ENCODE measurements at places on chromosomes 2 and 18.

DNA sequence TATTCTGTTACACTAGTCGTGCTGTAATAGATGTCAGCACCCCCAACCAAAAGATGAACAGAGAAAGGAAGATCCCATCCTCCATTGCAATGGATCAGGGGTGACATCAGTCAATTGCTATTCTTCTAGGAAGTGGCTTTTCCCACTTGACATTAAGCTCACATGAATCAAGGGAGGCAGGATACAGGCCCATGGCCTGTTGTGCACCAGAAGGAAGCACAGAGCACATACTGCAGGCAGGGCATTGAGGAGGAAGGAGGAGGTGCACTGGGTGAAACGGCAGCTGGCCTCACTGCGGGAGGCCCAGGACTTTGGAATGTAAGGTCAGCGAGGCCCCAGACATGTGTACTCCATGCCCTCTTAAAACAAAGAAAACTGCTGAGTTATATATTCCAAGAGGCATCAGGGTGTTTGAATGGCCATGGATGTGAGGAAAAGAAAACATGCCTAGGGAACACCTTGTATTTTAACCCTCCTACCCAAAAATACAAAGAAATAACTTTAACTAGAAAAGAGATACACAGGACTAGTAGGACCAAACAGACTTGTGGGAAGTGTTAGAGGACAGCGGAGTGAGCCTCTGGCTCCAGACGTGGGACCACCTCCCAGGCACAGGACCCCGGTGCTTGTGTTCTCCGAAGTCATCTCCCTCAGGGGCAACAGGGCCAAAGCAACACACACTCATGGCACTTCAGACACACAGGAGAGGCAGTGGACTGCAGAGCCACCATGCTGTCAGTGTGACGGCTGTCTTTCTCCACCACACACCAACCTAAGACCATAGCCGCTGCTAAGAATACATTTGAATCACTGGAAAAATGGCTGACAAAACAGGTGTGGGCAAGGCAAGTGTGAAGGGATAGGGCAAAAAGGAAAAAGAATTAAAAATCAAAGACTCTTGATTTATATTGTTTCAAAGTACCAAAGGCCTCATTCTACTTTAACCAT, 51.4 kb upstream of the RIOK3 start:
- peak; percentile 48 for DNase-seq

DNA sequence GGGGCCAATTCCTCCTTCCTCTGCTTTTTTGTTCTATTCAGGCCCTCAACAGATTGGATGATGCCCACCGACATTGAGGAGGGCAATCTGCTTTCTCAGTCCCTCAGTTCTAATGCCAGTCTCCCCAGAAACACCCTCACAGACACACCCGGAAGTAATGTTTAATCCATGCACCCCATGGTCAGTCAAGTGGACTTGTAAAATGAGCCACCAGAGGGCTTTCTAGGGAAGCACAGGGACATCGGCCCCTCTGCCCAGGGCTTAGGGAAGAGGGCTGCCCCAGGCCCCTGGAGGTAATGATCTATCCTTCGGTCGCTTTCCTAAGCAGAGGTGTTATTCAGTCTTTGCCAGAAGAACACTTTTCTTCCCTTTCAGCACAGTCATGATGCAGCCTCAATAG, 107.4 kb downstream of the PDCL3 start:
- no peak for DNase-seq

DNA sequence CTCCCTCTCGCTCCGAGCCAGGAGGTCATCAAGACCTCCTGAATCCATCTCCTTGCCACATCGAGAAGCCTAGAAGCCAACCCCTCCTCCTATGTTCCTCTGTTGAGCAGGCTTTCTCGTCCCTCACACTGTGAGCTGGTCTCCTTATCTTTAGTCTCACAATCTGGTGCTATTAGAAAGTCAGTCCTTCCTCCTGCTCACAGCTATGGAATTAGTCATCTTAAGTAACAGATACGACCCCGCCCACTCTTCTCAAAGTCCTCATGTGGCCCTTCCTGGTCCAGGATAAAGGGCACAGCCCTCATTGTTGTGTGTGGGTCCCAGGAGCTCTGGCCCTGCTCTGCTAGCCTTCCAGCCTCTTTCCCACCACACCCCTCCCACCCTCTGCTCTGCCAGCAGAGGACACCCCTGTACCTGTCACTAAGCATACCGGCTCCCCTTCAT, 41.4 kb upstream of the TRIB2 start:
- DNase-seq = no peak

- DNase-seq = no peak
Measured at GRCh38 chr2:209933499-209934483, 68.6 kb upstream of the RPE start.

DNA sequence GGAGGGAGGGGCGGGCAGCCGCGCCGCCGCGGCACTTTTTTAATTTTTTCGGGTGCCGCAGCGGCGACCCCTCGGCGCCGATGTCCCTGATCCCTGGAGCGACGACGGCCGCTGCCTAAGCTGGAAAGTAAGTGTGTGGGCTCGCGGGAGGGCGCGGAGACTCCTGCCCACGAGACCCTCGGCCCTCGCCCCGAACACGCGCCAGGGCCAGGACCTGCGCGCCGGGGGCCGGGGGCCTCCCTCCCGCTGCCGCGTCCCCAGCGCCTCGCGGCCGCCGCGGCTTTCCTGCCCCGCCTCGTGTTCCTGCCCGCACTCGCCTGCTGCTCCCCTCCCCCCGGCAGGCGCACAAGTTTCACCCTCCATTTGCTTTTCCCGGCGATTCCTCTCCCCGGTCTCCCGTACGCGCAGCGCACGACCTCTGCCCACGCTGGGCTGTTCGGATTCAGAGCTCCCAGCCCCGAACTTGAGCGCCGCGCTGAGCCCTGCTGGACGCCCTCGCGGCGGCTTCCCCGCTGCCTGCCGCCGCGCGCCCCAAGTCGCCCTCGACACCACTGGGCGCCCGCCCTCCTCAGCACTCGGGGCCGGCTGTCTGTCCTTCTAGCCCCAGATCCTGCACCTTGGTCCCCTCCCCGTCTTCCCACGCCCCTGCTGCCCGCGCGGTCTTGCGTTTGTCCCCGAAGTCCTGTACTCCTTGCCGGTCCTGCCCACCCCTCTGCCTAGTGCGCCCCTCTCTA, 507 bp downstream of the PKP4 start:
- DNase-seq = peak; percentile 64

GRCh38 chr2:9149726-9150567, 56.7 kb upstream of the ASAP2 start:
- DNase-seq = no peak

DNA sequence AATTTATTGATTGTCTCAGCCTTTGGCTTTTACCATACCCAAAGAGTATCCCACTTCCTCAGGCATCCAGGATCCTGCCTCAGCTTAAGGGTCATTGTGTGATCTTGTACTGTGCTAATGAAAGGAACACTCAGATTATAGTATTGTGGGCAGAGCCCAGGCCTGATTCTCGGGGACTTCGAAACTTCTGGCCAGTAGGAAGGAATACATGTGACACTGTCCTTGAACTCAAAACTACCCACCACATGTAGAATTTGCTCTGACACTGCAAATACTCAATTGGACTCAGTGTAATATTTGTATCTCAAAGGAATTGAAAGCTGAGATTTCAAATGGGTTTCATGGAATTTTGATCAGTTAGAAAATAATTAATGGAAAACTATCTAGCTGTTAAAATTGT, 15.9 kb downstream of the DIS3L2 start:
- DNase-seq = no peak

DNA sequence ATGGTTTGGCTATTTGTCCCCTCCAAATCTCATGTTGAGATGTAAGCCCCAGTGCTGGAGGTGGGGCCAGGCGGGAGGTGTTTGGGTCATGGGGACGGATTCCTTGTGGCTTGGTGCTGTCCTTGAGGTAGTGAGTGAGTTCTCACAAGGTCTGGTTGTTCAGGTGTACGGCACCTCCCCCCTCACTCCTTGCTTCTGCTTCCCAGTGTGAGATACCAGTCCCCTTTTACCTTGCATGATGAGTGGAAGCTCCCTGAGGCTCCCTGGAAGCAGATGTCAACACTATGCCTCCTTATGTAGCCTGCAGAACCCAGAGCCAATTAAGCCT, 232.6 kb downstream of the LDLRAD4 start:
- no peak for DNase-seq

DNA sequence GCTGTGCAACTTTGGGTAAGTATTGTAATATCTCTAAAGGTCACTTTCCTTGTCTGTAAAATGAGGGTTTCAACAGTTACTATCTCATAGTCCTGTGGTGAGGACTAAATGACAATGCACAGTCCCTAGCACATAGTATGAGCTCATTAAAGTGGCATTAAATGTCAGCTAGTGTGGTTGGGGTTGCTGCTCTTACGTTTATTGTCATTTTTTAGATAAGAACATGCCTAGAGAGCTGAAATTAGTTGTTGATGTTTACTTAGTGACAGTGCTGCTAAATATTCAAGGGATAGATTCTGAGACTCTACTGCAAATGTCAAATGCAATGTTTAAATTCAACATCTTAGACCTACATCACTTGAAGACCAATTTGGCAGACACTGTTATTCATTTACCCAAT, 356.1 kb upstream of the ETAA1 start:
- no peak for DNase-seq

DNA sequence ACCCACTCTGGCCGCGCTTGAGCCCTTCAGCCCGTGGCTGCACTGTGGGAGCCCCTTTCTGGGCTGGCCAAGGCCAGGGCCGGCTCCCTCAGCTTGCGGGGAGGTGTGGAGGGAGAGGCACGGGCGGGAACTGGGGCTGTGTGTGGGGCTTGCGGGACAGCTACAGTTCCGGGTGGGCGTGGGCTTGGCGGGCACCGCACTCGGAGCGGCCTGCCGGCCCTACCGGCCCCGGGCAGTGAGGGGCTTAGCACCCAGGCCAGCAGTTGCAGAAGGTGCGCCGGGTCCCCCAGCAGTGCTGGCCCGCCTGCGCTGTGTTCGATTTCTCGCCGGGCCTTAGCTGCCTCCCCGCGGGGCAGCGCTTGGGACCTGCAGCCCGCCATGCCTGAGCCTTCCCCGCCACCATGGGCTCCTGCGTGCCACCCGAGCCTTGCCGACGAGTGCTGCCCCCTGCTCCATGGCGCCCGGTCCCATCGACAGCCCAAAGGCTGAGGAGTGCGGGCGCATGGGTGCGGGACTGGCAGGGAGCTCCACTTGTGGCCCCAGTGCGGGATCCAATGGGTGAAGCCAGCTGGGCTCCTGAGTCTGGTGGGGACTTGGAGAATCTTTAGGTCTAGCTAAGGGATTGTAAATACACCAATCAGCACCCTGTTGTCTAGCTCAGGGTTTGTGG, 173.7 kb upstream of the FIGN start:
- DNase-seq = no peak

DNA sequence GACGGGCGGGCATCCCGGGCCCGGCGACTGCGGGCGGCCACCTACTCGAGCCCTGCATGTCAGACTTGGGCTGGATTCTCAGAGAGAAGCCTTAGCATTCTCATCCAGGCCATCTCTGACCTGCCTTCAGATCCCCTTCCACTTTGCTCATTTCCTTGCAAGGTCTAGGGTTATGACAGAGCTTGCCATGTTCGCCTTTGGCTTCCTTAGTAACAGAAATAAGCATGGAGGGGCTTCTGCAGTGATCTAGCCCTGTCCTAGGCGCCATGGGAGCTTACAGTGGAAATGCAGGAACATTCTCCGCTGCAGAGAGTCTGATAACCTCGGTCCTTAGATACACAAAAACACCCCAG, 632 bp upstream of the ACVR1 start:
- no peak for DNase-seq

GRCh38 chr2:150548527-150548926, 61.1 kb upstream of the RND3 start:
- no peak for DNase-seq

DNA sequence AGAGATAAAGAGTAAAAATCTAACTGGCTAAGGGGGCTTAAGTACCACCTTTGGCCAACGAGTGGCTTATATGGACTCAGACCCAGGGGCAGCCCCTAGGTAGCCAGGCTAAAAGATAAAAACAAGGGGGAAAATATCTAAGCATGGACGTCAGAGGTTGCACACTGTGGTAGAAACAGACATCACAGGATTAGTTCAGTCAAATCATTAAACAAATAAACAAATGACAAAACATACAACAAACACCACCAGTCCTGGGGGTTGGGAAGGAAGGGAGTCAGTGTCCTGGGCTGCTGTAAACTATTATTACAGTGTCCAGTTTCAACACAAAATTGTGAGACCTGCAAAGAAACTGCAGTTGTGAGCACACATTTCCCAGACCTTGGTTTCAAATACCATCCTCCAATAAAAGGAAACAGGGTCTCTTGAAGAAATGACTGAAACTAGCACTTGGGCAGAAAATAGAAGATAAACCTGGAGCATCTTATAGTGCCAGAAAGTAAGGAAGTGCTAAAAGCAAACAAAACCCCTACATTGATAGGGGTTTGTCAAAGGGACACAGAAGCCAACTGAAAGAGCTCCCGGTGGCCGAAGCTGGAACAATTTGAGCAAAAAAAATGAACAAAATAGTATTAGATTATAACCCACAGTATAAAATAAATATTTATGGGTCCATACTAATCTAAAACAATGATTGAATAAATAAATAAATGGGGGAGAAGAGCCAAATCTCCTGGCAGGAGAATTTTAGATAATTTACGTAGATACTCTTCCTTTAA, 154.8 kb upstream of the KLF7 start:
- DNase-seq = no peak

DNA sequence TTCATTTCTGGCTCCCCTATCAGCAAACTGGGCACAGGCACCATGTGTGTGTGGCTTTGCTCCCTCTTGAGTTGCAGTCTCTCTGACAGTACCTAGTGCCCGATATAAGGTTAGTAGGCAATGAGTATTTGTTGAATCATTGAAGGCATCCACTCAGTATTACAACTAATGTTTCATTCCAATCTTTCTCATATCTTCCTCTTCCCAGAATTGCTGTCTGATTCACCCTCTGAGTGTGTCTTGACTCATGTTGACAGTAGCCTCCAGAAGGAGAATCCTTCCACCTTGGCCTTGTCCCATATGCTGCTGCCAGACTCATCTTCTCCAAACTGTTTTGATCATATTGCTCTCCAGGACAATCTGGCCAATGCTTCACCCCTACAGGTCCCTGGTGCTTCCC, 202.5 kb downstream of the LRRTM1 start:
- DNase-seq = no peak

DNA sequence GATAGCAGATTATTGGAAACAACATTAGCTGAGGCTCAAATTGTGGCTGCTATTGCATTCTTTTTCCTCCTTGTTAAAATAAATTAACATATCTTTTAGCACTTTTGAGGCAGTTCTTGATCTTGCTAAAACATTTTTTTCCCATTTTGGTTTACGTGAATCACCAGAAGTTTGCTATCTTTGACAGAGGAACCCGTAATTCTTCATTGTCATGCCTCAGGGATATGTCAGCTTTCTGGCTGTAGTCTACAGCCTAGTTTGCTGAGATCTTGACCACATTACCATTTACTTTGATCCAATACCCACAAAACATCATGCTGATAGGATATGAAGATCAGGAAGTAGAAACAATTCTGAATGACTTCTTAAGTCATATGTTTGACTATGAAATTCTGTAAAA, 25.1 kb upstream of the FANCL start:
- DNase-seq = no peak

DNA sequence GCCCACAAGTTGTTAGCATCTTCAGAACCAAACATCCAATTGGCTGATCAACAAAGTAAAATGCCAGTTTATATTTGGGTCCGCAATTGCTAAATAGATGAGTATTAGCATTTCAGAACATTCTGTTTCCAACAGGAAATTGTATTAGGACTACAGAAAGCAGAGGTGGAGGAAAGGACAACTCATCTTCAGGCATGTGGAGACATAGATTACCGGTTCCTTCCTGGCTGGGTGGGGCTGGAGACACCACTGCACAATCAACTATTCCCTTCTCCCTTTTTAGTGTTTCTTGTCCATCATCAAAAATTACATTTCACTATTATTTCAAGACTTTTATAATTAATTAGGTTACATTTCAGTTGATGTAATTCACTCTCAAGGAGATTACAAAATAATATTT, 83.8 kb downstream of the ADAM23 start:
- DNase-seq = no peak

Data from SW 1271 (cell line).